ENCODE measurements at places on chromosomes 2 and 18.

GRCh38 chr2:9408641-9409151 lies 14.6 kb downstream of the ITGB1BP1 start:
- DNase-seq, result no peak

DNA sequence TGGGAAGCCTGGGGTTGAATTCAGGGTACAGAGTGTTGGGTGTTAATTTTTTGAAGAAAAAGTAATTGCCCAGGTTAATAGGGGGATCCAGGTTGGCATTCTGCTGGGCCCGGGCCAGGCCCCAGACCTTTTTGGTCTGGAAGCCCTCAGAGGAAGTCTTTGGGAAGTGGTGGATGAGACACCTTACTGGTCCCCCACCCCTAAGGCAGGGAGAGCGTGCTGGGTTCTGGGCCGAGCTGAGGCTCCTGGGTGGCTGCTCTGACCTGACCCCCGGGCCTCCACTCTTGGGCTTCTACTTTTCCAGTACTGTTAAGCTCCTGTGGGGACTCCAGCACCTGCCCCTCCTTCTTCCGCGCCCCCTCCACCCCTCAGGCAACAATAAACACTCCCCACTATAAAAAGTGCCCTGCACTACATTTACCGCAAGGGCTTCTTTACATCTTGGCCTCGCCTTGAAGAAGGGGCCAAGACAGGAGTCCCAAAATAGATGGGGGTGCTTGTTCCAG lies 753 bp upstream of the HOXD3 start:
- DNase-seq, result no peak

GRCh38 chr18:69968039-69968438 lies 20.4 kb upstream of the CD226 start:
- DNase-seq, result no peak

GRCh38 chr2:175823002-175823706 lies 178.9 kb downstream of the LNPK start:
- DNase-seq, result no peak

DNA sequence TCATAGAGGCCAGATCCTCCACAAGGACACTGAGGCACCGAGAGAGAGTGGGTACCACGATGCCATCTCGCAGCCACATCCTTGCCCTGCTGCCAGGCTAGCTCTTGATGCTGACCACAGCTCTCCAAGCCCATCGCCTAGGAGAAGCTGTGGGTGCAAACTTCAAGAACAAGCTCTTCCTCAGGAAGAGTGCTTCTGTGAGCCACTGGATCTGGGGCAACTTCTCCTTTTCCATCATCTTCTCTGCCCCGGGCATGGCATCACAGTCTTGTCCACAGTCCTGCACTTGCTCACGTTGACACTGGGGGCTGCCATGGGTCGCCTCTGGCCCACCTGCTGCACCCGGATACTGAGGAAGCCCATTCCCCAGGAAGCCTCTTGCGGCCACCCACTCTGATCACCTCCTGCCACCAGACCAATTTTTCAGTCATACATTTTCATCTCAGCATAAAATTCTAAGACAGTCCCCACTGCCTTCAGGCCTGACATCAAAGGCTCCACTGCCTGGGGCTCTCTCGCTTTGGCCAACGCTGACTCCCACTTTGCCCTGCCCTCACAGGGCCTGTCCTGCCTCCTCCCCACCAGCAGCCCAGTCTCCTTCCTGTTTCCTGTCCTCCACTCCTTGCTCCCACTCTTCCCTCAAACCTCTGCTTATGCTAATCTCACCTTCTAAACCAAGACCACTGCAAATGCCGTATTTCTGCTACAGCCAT lies 243.9 kb downstream of the AFF3 start:
- no peak for DNase-seq

DNA sequence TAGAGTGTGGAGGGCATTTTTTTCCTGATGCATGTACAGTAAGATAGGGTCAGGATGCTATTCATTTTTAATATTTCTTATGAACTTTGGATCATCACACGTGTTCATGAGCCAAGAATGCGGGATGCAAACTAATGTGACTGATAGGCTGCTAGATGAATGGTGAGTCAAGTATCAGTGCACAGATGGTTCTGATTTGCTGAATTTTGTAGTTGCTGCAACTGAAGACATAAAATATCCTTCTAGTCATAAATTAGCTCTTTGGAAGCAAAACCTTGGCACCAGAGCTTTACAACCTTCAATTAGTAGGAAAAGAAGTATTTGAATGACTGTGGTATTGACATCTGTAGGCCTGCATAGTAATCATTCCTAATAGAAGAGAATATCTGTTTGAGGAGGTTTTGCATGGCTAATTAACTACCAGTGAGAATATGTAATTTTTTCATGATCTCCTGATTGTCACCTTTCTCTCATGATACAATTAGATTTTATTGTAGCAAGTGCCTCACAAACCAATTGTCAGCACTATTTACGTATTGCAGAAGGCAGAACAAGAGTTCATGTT lies 94.0 kb downstream of the VRK2 start:
- DNase-seq, result no peak

- DNase-seq, result no peak
Measured at GRCh38 chr2:126703311-126703710, 47.4 kb downstream of the GYPC start.

GRCh38 chr2:233063269-233063975 lies 3.3 kb downstream of the INPP5D start:
- DNase-seq, result no peak

DNA sequence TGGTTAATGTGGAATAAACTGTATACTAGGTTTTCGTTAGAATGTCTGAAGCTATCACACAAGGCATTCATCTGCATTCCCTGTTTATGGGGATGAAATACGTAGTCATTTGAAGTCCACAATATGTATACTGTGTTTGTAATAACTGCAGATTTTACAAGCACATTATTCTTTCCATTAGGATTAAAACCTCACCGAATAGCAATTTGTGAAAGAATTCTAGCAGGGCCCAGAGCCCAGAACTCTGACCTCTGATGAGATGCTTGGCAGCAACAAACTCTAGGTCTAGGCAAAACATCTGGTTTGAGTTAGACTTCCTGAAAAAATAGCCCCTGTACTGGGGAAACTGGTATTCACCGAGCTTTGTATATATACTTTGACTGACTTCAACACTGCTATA lies 158.2 kb downstream of the SRBD1 start:
- no peak for DNase-seq

- no peak for DNase-seq
Measured at GRCh38 chr2:167732326-167732725, 515.1 kb downstream of the STK39 start.

GRCh38 chr18:56662063-56662408 lies 10.9 kb downstream of the WDR7 start:
- no peak for DNase-seq

DNA sequence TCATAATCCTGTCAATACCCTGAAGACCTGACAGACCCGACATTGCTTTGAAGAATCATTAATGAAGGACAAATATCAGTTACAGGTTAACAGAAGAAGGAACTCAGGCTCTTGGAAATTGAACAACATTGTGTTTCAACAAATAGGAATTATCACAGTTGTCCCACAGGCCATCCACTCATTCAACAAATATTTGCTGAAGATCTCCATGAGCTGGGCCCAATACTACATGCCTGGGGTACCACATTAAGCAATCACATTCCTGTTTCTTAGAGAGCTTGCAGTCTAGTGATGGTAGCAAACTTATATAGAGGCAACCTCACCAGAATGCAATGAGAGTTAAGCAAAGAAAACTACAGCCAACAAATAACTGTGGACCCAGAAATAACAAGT lies 671.6 kb upstream of the ACVR2A start:
- DNase-seq, result no peak

DNA sequence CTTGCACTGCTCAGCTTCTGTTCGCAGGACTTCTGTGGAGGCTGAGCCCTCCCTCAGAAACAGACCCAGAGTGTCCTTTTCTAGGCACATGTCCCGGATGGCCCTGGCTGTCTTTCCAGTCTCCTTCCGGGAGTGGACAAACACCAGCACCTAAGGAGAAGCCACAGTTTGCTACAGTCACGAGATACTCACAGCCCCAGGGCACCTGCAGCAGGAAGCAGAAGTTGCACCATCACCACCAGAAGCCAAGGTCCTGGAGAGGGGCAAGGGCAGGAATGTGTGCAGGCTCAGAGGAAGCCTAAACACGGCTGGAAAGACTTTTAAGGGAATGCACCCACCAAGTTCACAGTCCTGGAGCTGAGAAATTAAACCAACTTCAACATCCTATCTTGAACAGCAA lies 13.6 kb downstream of the SNRNP200 start:
- DNase-seq, result no peak
